ENCODE measurements at places on chromosomes 4 and X.

GRCh38 chr4:36638273-36638811 is 356.9 kb downstream of the DTHD1 start:
- no peak for DNase-seq

- DNase-seq, result no peak
Observed at GRCh38 chrX:12702509-12703091, 88.6 kb upstream of the PRPS2 start.

GRCh38 chrX:122641136-122641535 is 542.9 kb upstream of the GRIA3 start:
- DNase-seq, result no peak

DNA sequence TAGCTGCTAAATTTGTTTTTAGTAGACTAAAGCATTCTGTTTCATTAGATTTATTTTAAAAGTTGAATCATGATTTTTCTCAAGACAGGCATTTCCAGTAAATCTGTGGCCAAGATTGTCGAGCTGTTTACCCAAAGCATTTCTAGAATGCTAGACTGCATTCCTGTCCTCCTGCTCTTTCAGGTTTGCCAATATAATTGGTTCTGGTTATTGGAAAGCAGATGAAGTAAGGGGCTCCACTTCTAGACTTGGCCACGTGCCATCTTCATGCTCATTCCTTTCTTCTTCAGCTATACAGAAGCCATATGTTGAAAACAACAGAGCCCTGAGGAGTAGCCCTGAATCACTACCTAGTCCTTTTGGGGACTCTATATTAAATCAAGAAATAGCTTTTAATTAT is 62.5 kb downstream of the PGRMC2 start:
- no peak for DNase-seq

DNA sequence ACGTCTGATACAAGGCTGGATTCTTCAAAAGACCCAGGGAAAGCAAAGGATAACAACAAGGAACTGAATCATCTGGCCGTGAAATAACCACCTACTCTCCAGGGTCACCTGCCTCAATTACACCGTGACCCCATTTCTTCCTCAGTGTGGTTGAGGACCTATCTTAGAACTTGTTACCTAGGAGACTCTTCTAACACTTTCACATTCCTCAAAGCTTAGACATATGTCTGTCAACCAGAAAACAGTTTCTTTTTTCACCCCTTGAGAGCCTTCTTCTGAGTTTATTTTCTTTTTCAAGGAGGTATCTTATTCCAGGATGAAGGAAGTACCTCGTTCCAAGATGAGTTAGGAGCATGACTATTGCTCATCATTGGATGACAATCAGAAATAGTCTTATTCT is 337.8 kb downstream of the ARHGAP24 start:
- no peak for DNase-seq
